Inflammatory macrophage (primary cell): ENCODE measurements at places on chromosomes 7 and 10.

GRCh38 chr7:40780460-40780859 is 645.7 kb downstream of the SUGCT start:
- DNase-seq = no peak

DNA sequence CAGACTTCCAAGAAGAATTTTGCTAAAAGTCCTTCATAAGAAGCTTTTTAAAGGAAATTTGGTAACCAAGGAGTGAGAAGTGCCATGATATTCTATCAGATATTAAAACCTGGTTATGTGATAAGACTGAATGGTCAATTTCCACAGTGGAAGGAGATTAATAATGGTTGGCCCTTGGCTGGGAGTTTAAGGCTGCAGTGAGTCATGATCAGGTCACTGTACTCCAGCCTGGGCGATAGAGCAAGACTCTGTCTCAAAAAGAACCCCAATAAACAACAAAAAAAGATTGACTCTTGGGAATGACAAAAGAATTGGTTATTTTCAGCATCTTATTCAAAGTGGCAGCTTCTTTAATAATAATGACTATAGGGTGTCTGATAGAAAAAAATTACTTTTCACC is 37.2 kb downstream of the EXOC4 start:
- no peak for DNase-seq

GRCh38 chr7:40502359-40502758 is 367.6 kb downstream of the SUGCT start:
- no peak for DNase-seq

DNA sequence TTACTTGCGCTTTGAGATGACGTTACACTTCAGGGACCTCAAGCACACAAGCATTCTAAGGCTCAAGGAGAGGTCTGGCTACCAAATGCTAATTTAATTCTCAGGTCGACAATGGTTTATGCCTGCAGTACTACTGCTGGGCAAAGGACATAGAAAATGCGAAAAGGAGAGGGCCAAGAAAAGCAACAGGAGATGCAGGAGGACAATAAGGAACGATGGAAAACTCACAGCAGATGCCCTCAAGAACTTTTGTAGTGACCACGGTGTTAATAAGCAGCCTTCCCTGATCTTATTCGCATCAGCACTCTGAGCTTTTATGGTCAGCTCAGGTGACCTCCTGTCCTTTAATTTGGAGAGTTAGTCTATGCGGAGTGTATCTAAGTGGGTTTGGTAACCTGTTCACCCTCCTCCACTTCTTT is 146.3 kb downstream of the GPR85 start:
- no peak for DNase-seq

DNA sequence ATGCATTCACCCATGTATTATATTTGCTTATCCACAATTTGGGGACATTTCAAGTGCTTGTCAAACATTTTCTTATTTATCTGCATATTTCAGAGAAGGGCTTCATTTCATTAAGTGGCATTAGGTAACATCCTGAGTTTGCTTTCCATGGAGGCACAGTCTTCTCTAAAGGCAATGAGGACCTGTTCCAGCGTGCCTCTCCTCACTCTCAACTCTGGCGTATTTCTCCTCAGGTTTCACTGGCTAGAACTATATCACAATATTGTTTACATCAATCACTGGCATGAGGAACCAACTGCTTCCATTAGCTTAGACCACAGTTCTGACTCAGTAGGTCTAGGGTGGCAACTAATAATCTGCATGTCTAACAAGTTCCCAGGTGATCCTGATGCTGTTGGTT is 177.2 kb downstream of the TAX1BP1 start:
- DNase-seq = no peak

DNA sequence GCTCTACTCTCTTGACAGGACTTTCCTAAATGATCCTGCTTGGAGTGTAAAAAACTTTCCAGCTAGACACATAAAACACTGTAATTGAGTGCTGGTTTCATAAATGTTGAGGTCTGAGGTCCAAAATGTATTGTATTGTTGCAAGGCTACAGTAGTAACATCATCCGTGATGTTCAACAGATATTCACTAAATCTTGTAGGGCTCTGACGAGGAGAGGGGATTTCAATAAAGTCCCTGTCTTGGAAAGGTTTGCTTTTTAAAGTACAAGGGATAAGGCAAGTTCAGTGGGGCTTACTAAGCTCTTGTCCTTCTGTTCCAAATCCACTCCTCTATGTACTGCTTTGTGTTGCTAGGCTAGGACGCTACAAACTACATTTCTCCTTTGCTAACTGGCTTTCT is 48.9 kb downstream of the FHIP2A start:
- no peak for DNase-seq

DNA sequence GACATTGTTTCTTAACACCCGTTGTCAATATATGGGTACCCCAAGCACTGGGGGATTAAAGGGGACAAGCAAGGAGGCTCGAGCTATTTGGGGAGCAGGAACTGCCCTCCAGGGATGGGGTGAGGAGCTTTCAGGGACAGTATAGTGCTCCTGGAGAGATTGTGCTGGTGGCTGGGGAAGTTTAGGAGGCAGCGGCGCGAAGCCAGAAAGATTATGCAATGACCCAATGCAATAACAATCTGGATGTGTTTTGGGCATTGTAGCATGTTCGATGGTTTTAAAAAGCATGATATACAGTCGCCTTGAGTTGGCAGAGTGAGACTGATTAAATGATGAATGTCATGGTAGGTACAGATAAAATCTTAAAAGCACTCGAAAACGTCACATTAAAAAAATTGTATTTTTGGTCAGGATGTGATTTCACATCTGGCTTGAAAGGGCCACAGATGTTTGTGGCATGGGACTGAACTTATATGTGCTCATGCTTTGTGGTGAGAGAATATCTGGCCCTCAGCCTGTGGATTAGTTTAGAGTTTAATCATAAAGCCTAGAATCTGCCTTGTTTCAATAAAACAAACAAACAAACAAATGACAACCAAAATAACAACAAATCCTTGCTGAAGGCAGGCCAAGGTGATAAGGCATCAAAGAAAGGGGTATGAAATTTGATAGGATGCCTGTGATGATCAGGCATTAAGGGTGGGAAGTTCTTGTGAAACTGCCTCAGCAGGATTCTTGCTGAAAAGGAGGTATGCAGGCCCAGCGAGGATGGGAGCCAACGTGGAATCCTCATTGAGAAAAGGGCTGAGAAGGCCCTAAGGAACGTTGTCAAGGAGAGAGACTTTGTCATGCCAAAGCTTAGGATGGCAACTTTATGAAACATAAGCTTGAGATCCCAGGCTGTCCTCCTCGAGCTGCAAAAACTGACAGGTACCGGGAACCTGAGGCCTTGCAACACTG is 417.1 kb upstream of the KLF6 start:
- DNase-seq = peak; percentile 34

- no peak for DNase-seq
Observed at GRCh38 chr10:132735923-132736391, 50.0 kb downstream of the NKX6-2 start.

DNA sequence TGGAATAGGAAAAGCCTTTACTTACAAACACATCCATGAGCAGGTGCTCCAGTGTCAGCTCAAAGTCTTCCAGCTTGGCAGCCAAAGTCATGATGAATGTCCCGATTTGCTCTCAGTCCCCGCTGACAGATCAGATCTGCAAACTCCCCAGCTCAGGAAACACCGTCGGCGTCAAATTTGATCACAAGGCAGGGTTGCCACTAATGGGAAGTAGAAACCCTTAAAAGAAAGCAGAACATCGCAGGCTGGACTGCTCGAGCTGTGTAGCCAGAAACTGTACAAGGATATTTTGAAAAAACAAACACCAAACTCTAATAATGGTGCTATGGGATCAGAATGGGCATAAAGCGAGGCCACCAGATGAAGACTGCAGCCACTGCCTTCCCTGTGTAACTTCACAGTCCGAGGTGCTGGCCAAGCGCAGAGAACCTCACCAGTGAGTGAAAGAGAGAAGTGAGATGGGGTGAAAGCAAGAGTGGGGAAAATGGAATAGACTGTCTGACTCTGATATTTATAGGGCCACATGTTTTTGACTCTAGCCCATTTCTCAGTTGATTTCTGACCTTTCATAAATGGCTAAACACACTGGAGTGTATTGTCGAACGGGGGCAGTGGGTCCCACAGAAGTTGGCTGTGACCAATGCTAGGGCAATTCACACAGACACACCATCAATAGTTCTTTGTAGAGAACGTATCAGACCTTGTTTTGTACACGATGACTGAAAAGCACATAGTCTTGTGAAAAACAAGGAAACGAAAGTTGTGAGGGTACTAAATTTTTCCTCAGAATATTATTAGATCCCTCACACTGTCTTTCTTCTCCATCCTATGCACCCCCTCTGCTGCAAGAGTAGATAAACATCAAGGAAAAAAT is 306.2 kb downstream of the FRMD4A start:
- peak; percentile 76 for DNase-seq

- DNase-seq = no peak
Observed at GRCh38 chr10:3478632-3479240, 306.2 kb upstream of the PITRM1 start.

- no peak for DNase-seq
Observed at GRCh38 chr7:96675548-96675947, 34.1 kb downstream of the SEM1 start.

DNA sequence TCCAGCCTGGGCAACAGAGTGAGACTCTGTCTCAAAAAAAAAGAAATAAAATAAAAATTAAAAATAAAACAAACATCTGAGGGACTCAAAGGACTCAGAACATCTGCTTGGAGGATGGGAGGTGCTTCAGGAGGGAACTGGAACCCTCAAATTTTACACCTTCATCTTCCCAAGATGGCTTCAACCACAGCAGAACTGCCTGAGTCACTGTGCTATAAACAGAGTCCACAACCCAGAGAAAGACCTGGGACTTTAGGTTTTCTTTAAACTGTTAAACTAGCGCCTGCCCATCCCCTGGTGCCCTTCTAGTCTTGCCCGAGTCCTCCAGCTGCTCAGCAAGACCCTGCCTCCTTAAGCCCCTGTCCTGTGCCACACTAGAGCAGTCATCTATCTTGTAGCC is 40.8 kb downstream of the RGS10 start:
- DNase-seq = no peak

DNA sequence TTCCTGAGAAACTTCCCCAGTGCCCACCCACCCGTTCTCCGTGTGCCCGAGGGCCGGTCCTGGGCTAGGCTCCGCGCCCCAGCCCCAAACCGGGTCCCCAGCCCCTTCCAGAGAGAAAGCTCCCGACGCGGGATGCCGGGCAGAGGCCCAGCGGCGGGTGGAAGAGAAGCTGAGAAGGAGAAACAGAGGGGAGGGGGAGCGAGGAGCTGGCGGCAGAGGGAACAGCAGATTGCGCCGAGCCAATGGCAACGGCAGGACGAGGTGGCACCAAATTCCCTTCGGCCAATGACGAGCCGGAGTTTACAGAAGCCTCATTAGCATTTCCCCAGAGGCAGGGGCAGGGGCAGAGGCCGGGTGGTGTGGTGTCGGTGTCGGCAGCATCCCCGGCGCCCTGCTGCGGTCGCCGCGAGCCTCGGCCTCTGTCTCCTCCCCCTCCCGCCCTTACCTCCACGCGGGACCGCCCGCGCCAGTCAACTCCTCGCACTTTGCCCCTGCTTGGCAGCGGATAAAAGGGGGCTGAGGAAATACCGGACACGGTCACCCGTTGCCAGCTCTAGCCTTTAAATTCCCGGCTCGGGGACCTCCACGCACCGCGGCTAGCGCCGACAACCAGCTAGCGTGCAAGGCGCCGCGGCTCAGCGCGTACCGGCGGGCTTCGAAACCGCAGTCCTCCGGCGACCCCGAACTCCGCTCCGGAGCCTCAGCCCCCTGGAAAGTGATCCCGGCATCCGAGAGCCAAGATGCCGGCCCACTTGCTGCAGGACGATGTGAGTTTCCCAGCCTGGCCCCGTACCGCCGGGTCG is at the start of gene SCD:
Gene SCD (plus strand): TSS at position 469 of the 803 bp plus-strand sequence. CDS start 272 bp downstream, at position 741.
- DNase-seq = peak; percentile 95
